ENCODE measurements at places on chromosomes 4 and X.

DNA sequence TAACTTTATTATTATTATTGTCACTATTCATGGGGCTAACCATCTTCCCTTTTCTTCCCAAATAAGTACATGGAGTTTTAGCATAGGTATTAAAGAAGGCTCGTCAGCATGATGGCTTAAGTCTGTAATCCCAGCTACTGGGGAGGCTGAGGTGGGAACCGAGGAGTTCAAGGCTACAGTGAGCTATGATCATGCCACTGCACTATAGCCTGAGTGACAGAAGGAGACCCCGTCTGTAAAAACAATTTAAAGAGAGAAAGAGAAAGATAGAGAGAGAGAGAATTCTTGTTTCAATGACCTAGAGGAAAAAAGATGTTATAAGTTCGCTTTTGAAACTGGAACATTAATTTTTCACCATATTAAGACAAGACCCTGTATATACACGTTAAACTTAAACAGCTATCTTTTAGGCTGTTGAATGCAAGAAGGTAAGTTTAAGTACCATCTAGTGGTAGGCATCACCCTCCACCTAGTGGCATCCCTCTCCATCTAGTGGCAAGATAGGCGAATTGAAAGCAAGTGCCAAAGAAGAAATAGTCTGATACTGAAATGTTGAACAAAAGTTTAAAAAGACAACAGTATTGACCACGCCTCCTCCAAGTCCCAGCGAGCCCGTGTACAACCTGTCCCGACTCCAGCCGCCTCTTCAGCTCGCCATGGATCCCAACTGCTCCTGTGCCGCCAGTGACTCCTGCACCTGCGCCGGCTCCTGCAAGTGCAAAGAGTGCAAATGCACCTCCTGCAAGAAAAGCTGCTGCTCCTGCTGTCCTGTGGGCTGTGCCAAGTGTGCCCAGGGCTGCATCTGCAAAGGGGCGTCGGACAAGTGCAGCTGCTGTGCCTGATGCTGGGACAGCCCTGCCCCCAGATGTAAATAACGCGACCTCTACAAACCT lies 26.0 kb upstream of the YTHDC1 start:
- DNase-seq, result peak; percentile 57

DNA sequence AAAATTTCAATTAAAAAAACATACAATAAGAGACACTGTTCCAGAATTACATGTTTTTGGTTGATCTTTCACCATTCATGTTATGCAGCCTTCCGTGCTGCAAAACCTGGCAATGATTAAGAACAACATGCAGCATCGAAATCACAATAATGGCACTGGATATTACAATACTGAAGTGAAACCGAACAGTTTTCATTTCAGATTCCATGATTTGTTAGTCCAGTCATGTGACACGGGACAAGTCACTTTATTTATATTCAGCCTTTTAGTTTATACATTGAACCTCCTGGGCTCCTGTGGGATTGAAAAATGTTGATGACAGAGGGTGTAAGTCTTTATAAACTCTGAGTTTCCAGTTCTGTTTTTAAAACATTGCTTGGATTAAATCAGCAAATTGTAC lies 142.5 kb upstream of the TTC29 start:
- no peak for DNase-seq

- no peak for DNase-seq
Observed at GRCh38 chr4:69849297-69849696, 10.6 kb downstream of the SULT1E1 start.

DNA sequence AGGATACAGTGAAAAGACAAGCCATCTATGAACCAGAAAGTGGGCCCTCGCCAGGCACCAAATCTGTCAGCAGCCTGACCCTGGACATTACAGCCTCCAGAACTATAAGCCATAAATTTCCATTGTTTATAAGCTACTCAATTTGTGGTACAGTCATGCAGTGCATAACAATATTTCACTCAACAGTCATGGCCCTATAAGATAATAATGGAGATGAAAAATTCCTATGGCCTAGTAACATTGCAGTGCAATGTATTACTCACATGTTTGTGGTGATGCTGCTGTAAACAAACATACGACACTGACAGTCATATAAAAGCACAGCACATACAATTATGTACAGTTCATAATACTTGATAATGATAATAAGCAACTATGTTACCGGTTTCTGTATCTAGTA lies 17.1 kb upstream of the TLR1 start:
- no peak for DNase-seq

- DNase-seq, result no peak
Observed at GRCh38 chr4:112403101-112403945, 106.2 kb downstream of the ALPK1 start.

DNA sequence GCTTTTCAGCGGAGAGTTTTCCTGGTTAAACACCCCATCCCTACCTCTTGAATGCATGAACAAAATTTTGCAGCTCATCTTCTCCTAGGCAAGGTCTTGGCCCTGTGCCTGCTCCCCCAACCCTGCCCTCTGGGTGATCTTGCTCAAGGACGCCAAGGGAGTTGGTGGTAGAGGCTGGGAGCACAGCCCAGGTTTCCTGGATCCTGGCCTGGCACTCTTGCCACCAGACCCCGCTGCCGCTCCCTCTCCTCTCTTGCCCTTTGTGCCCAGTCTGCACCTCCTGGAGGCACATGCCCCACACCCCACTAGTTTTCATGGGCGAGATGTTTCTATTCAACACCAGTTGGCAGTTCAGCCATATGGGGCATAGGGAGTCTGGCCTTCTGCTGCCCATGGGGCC lies 37.3 kb downstream of the TSC22D3 start:
- no peak for DNase-seq

DNA sequence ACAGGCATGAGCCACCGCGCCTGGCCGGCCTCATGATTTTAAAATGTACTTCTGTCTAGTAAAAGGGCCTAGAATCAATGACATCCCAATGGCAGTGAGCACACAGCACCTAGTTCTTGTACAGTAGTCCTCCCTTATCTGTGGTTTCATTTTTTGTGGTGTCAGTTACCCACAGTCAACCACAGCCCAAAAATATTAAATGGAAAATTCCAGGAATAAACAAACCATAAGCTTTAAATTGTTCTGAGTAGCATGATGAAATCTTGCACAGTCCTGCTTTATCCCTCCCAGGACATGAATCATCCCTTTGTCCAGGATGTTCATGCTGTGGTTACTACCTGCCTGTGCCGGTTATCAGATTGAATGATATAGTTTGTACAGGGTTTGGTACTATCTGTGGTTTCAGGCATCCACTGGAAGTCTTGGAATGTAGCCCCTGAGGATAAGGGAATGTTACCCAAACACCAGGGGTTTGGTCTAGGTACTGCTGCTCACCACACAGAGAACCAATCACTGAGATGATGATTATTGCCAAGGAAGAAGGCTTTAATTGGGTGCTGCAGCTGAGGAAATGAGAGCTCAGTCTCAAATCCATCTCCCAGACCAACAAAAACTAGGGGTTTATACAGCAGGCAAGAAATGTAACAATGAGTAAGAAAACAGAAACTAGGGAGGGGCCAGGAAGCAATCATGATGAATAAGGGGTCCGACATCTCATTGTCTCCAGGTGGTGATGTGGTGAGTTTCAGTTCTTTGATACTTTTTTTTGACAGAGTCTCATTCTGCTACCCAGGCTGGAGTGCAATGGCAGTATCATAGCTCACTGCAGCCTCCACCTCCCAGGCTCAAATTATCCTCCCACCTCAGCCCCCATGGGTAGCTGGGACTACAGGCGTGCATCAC lies 16.2 kb upstream of the FHL1 start:
- no peak for DNase-seq

GRCh38 chrX:153874366-153875125 lies 11.4 kb downstream of the L1CAM start:
- no peak for DNase-seq

- DNase-seq, result no peak
Observed at GRCh38 chr4:59689149-59689548, 1511.0 kb upstream of the ADGRL3 start.

GRCh38 chr4:108636246-108636645 lies 14.2 kb upstream of the OSTC start:
- no peak for DNase-seq

- peak; percentile 26 for DNase-seq
Observed at GRCh38 chr4:78057600-78058550, 752 bp downstream of the FRAS1 start.

DNA sequence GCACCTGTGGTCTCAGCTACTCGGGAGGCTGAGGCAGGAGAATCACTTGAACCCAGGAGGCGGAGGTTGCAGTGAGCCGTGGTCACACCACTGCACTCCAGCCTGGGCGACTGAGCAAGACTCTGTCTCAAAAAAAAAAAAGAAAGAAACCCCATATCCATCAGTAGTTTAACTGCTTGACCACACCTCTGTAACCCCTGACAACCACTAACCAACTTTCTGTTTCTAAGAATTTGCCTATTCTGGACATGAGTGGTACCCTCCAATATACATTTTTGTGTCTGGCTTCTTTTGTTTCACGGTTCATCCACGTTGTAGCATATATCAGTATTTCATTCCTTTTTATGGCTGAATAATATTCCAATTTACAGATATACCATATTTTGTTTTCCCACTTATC lies 9.1 kb downstream of the PPAT start:
- no peak for DNase-seq

GRCh38 chrX:29143756-29144155 lies 556.5 kb downstream of the IL1RAPL1 start:
- no peak for DNase-seq

DNA sequence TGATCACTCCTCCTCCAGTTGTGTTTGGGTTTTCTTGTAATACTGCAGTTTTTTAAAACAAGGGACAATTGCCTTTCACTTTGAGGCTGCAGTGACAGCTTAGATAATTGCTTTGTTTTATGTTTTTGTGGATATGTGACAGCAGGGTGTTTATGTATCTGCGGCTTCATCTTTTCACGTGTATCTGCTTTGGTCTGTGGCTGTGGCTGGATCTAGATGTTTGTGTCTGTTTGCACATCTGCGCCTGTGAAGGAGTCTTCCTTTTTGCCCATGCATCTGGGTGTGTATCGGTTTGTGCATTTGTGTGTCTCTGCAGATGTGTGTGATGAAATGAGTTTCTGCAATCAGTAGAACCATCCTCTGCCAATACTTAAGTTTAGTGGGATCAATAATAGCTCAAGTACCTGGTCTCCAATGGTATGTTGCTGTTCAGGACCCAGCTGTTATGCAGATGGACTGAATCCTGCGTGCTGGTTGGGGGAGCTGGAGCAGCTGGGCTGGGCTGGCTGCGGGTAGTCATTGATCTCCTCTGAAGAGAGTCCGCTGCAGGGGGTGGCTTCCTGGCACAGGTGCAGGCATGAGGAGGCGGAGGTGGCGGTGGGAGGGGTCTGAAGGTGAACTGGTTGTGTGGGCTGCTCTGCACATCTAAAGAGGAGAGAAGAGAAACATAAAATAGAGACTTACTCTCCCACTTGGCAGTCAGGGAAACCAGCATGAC lies 390.3 kb downstream of the SH2D1A start:
- no peak for DNase-seq

DNA sequence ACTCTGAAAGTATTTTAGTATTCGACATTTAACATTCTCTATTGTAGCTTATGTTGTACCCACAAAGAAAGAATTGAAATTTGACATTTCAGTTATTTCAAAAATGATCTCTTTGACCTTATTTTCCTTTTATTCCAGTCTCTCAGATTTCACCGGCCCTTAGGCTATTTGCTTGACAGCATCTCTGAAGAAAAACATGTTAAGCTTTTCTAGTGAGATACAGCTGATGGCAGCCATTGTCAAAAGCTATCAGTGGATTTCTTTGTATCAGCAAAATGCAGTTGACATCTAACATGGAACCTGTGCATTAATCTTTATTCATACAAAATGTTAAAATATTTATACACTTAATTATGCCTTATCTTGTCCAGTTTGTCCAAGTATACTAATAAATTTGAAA lies 16.7 kb downstream of the ZAR1 start:
- DNase-seq, result no peak

- no peak for DNase-seq
Observed at GRCh38 chrX:19805046-19805690, 82.2 kb downstream of the SH3KBP1 start.

GRCh38 chrX:3950373-3950772 lies 236.9 kb upstream of the PRKX start:
- no peak for DNase-seq
